Tibial nerve (tissue), 4 donors: ENCODE measurements at places on chromosomes 2 and 18. TPM values are rescaled to one million over a fixed set of nuclear protein-coding genes. Genes with fewer than 3 reads are reported as not detected.
A peak's percentile ranks its signal among the peaks of the same experiment; 100 is the strongest.

GRCh38 chr2:63438181-63438580 lies 150.1 kb downstream of the WDPCP start:
- DNase-seq = no peak

- no peak for DNase-seq
Measured at GRCh38 chr18:68220458-68220857, 494.4 kb downstream of the TMX3 start.

- DNase-seq = no peak
Measured at GRCh38 chr18:75307530-75307929, 96.9 kb downstream of the TSHZ1 start.

GRCh38 chr2:173028671-173029070 lies 47.0 kb upstream of the MAP3K20 start:
- DNase-seq = no peak

- DNase-seq = no peak
Measured at GRCh38 chr2:240795454-240795853, 24.6 kb downstream of the KIF1A start.

DNA sequence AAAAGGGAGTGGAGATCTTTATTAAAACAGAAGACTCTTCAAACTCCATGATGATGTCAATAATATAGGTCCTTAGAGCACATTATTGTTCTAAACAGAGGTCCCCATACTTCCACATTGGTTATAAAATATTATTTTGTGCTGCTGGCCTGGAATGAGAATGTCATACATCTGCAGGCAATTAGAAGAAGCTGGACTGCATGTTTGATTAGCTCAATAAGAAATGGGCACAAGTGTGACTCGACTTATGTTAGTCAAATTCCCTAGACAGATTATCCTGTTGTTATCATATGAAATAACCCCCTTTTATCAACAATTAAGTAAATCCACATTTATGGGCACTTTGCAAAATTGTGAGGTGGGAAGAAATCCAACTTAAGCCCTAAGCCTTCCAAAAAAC lies 8.8 kb downstream of the EFEMP1 start:
- no peak for DNase-seq

GRCh38 chr18:57210107-57210715 lies 63.3 kb downstream of the BOD1L2 start:
- peak; percentile 14 for DNase-seq

DNA sequence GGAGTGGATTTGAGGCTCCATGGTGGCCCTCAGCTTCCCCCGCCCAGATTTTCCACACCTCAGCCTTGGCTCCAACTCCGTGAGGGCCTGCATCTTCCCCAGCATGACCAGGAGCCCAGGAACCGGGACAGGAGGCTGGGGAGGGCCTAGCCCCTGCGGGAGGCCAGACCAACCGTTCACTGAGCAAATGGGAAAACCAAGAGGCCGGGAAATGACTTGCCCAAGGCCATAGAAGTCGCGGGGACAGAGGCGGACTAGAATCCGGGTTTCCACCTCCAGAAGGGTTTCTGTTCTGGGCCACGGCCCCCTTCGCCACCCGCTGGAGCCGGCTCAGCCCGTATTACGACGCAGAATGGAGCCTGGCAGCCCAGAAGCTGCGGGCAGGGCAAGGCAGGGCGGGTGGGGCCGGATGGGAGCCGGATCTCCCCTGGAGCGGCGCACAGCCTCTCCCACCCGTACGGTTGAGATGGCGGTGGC lies 7.9 kb upstream of the CRYBA2 start:
- DNase-seq = no peak

Gene AP1S3
- 1.5 TPM for total RNA-seq

Gene NPPC
- total RNA-seq = not detected

DNA sequence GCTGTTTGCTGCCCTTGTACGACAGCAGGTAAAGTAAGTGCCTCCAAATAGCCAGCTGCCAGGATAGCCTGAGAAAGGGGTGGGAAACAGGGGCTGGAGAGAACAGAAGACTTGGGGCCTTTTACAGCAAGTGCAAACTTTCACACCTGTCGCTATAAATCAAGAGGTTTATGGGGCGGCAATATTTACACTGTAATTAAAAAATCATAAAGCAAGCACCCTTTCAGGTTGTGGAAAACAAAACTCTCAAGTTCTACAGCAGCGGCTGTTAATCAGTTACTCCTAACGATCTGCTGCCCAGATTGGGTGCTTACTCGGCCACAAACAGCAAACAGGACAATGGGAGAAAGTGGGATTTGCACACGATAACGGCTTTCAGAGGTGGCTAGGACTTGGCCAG lies 359.5 kb upstream of the ETAA1 start:
- no peak for DNase-seq

DNA sequence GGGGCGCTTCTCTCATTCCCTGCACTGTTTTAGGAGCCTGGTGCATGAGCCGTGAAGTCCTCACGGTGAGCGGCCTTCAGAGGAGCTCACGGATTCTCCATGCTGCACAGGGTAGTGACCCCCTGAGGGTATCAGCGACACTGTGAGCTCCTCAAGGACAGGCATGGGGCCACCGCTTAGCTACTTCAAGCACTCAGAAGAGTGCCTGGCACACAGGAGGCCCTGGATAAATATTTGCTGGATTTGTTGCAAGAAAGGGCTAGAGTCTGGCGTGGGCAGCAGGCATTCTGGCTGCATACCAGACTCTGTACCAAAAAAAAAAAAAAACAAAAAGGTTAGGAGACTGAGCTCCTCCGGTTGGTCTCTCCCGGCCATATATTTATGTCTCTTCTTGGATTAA lies 5.7 kb upstream of the MBP start:
- DNase-seq = no peak

DNA sequence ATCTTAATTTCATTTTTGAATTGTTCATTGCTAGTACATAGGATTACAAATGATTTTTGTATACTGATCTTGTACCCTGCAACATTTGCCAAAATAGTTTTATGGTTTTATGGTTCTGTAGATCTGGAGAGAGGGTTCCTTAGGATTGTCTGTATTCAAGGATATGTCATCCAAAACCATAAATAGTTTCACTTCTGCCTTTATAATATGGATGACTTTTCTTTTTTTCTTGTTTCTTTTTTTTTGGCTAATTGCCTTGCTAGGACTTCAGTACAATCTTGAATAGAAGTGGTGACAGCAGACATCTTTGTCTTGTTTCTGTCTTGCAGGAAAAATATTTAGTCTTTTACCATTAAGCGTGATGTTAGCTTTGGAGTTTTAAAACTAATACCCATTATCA lies 383.9 kb upstream of the HS6ST1 start:
- no peak for DNase-seq

DNA sequence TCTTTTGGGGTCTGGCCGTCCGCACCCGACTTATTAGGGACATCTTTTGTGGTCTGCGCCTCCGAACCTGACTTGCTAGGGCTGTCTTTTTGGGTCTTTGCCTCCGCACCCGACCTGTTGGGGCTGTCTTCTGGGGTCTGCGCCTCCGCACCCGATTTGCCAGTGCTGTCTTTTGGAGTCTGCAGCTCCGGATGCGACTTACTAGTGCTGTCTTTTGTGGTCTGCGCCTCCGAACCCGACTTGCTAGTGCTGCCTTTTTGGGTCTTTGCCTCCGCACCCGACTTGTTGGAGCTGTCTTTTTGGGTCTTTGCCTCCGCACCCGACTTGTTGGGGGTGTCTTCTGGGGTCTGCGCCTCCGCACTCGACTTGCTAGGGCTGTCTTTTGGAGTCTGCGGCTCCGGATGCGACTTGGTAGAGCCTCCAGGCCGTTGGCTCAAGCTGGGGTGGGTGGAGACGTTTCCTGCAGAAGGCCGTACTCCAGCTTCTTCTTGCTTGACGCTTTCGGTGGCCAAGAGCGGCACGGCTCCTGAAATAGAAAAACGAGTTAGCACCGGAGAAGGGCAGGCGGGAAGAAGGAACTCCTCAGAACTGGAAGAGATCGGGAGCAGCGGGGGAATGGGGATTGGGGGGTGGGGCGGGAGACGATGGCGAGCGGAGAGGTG lies 498 bp downstream of the TGOLN2 start:
- peak; percentile 30 for DNase-seq

- DNase-seq = no peak
Measured at GRCh38 chr2:84880645-84881521, at the start of gene TRABD2A. TRABD2A (minus strand) TSS chr2:84881084; CDS start chr2:84881039, 45 bp downstream.

DNA sequence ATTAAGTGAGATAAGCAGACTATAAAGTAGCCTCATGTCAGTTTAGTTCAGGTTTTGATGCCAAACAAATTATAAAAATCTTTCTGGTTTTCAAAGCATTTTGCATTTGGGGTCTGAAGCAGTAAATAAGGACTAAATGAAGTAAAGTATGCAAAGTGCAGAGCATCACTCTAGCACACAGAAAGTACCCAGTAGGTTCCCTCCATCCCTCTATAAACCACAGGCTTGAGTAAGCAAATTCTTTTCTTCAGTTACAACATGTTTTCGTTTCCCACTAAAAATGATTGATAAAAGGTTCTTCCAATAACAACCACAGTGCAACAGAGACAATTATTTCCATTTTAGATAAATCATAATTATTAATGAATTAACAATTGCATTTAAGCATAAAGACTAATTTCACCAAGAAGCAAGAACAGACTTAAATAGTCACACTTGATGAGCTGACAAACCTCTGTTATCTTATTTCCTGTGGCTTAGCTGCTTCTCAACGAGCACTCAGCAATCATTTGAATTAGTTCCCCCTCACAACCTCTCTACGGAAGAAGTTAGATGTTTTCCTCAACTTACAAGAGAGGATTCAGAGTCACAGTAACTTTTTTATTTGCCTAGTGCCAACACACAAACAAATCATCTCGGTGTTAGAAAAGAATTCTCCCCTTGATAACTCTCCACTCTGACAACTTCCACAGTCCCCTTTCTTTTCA lies 249.8 kb downstream of the NBAS start:
- DNase-seq = no peak

Gene ASXL3
- 7.2 TPM for total RNA-seq

Gene PIEZO2
- total RNA-seq = 17.0 TPM

GRCh38 chr2:32314886-32315285 lies 37.2 kb downstream of the YIPF4 start:
- no peak for DNase-seq

Gene SIX3
- total RNA-seq = not detected

DNA sequence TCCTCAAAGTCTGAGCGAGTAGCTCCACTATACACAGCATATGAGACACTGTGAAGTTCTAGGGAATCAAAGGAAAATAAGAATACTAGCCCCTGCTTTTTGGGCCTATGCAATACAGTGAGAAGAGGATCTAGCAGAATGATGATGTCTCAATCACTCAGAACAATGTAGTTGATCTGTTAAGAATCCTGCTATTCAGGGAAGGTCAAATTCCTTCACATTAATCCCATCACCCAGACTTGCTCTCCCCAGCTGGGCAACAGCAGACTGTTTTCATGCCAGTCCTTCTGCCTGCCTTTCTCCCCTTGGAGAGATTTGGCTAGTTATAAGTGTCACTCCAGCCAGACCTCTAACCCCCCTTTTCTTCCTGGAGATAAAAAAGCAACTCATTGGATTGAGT lies 230.0 kb upstream of the EPHA4 start:
- no peak for DNase-seq

Gene C2orf15
- not detected for total RNA-seq

DNA sequence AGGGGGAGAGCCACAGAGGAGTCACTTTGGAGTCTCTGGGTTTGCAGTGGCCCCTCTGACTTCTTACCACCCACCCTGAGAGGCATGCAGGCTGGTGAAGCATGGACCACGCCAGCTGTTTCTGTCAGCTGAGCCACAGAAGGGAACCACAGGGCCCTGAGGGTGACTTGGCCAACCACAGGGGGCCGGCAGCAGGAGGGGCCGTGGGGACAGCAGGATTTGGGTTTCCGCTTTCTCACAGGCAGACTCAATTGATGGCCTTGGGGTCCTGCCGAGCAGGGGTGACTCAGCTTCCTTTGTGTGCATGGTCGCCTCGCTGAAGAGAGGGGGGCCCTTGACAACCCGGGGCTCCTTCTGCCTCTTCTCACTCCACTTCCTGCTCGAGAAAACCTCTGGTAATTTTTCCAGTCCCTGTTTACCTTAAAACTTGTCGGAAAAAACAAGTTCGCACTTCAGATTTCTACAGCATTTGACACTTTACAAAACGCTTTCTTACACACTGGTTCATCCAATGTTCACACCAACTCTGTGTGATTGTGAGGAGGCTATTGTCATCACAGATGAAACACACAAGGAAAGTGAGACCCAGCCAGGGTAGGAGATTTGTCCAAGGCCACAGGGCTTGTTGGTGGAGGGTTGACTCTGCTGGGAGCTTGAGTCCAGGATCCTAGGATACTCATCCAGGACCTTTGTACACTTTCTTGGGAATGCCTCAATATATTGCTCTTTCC lies 311.2 kb downstream of the LPIN1 start:
- no peak for DNase-seq

- DNase-seq = no peak
Measured at GRCh38 chr2:14749884-14750283, 117.4 kb downstream of the LRATD1 start.
